Sigmoid colon (tissue), 7 donors: ENCODE measurements at places on chromosomes 13 and 19. TPM values are rescaled to one million over a fixed set of nuclear protein-coding genes. Genes with fewer than 3 reads are reported as not detected.
A peak's percentile ranks its signal among the peaks of the same experiment; 100 is the strongest.

GRCh38 chr13:114038211-114038613 lies 64.3 kb upstream of the C13orf46 start:
- DNase-seq, result no peak

DNA sequence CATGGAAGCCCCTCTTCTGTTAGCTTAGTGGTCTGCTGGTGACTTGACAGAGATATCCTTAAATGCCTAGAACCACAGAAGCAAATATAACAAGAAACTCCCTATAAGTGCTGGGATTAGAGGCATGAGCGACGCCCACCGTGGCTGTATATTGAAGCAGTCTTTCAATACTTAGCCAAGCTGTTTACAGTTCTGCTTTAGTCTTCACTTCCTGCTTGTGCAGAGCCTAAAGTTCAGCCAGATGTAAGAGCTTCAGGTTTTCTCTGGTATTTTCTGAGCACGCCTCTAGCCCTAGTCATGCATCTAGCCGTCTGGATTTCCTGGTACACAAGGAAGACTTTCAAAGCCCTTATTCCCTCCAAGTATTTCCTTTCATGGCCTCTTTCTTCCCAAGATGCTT lies 28.5 kb downstream of the TRPM4 start:
- no peak for DNase-seq

- peak; percentile 94 for DNase-seq
These were observed 12.7 kb upstream of the HNRNPL start for GRCh38 chr19:38862321-38863059.

DNA sequence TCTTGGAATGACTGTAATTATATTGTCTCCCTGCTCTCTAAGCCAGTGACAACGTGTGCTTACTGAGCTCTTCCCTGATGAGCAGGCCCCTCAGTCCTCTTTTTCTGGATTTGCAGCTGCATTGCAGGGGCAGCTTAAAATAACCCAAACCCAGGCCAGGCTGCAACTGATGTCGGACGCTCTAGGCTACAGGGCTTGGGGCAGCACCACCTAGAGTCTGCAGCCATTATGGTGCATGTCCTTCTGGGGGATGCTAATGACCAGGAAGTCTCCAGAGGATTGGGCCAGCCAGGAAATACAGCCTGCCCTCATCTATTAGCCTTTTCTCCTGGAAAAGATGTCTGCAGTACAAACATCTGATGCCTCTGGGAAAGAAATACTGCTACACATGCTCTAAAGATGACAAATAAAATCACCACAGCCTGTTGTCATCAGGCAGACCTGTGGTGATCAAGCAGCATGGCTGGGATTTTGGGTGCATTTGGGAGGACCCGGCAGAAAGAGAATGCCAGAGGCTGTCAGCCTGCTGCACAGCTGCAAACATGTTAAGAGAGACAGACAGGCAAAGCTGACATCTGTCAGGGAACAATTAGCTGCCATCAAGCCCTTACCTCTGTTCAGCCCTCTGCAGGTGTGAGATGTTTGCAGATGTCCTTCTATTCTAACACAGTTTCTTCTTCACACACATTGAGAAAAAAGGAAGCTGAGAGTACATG lies 51.8 kb downstream of the CCDC70 start:
- DNase-seq, result no peak

DNA sequence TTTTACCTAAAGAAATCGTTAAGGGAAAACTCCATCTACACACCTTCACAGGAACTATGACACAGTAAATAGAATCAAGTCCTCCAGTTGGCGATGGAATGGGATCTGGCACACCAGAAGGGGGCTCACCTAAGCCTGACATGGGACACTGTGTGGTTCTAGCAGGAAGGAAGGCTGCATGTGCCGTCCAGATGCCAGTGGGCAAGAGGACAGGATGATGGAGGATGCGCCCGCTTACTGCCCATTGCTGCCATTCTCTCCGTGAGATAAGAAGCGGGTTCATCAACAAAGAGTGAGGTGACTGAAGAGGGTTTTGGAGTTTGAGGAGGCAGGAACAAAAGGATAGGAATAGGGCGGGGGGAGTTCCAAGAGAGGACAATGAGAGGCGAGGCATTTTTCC lies 2.9 kb upstream of the CYP2F1 start:
- DNase-seq, result no peak

DNA sequence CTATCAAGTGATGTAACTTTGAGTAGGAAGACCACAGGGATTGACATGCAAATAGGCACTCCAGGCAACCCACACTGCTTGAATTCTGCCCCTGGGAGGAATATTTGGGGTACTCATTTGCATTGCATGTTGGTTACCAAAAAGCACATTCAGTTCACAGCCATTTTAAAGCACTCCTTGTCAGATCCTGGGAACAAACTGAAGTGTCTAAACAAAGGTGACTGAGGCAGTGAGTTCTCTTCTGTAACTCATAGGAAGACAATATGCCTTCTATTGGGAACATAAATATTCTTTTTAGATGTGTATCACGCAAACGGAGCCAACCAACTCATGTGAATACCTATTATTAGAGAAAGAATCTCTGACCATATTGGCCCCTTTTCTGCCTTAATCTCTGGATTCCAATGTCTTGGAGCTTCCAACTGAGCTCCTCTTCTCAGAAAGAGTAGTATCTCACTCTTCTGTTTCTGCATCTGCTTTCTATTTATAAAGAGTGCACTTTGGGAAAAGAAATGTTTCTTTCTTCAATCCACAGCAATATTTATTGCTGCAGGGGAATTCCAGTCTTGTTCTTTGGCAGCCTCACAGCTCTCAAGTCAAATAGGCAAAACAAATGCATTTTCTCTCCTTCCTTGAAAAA lies 125.7 kb upstream of the NBEA start:
- DNase-seq, result no peak

DNA sequence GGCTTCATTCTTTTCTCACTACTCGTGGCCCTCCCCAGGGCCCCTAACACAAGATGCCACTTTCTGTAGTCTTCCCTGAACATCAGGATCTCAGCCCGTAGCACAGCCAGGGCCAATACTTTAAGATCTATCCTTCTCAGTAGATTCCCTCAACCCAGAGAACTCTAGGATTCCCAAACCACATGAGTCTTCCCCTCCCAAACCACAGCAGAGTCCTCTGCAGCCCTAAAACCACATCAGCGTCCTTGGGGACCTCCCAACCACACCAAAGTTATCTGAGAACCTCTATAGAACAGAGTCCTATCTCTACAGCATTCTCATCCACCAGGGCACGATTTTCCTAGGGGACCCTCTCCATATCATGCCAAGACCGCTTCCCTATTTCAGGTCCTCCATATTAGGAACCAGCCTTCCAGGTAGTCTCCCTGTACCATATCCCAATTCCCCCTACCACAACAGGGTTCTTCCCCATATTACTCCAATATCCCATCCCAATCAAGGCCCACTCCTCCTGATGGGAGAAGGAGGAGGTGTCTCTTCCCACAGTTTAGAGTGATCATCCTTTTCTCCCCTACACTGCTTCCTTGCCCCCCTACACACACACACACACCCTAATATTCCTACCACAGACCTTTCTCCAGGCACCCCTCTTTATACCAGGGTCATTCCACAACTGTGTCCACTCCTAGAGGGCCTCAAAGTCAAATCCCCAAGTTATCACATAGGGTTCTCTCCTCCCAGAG lies 1.4 kb downstream of the DYRK1B start:
- DNase-seq, result no peak

DNA sequence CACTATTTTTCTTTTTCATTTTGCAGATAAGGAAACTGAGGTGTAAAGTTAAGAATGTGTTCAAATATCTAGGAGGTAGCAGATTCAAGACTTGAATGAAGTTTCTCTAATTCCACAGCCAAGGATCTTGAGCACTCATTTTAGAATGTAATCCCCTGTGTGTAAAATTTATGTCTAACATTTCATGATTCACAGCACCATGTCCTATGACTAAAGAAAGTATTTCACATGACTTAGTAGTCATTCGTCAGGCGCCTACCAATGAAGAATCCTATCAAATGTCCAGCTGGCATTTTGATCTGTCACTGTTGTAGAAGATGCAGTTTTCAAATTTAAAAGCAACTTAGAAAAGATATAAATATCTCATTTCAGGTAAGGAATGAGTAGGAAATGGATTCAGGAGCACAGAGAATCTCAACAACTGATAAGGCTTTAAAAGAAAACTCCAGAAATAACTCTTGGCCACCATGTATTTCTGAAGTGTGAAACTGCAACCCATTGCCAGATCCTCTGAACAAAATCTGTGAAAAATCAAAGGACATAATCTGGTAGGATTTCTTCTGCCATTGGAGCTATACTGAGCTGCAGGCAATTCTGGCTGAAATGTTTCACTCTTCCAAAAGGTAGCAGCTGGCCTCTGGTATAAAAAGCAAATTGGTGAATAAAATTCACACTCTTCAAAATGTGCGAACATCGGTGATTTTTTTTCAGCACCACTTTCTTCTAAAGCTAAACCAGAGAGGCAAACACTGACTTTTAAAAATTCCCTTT lies 92.2 kb downstream of the DCLK1 start:
- DNase-seq, result no peak

DNA sequence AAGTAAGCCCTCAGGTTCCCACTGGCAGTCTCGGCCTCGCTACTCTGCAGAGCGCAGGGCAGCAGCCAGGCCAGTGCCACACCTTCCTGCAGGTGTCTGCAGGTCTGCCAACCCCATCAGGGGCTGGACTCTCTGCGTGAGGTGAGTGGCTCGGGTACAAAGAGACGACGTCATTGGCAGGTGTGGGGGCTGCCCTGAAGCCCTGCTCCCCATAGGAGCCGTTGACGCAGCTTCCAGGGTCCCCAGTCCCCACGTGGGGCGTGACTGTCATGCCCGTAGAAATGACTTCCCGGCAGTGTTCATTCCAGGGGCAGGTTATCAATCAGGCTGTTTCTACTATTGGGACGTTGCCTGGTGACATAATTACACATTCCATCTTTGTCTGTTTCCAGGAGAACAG lies 15.3 kb upstream of the GJB6 start:
- no peak for DNase-seq

DNA sequence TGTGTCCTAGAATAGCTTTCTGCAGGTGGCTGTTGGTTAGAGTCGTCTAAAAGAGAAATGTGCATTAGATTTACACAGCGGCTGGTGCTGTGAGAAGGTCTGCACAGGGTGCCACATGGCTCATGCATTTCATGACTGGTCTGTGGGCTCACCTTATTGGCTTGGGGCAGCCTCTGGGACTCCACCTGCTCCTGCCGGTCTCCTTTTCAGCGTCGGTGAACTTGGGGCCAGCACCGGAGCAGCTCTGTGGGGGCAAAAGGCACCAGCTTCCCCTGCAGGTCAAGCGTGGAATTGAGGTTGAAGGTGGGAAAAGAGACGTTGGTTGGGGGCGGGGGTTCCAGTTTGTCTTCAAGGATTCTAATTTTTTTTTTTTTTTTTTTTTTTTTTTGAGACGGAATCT lies 3.1 kb upstream of the PNMA8C start:
- DNase-seq, result no peak

DNA sequence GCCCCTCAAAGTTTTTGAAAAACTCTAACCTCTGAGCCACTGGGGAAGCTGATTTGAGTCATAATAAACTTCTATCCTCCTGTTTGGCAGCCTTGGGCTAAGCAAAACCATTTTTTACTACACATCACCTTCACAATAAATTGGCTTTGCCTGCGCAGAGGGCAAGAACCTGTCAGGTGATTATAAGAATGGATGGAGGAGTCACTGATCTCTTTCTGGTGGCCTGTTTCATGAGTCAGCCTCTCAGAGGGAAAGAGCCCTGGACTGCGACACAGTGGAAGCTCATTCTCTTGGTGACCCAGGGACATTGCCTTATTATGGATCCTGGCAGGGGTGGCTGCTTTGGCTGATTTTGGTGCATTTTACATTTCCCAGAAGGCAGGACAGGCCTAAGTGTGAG lies 17.5 kb upstream of the PSG9 start:
- no peak for DNase-seq

DNA sequence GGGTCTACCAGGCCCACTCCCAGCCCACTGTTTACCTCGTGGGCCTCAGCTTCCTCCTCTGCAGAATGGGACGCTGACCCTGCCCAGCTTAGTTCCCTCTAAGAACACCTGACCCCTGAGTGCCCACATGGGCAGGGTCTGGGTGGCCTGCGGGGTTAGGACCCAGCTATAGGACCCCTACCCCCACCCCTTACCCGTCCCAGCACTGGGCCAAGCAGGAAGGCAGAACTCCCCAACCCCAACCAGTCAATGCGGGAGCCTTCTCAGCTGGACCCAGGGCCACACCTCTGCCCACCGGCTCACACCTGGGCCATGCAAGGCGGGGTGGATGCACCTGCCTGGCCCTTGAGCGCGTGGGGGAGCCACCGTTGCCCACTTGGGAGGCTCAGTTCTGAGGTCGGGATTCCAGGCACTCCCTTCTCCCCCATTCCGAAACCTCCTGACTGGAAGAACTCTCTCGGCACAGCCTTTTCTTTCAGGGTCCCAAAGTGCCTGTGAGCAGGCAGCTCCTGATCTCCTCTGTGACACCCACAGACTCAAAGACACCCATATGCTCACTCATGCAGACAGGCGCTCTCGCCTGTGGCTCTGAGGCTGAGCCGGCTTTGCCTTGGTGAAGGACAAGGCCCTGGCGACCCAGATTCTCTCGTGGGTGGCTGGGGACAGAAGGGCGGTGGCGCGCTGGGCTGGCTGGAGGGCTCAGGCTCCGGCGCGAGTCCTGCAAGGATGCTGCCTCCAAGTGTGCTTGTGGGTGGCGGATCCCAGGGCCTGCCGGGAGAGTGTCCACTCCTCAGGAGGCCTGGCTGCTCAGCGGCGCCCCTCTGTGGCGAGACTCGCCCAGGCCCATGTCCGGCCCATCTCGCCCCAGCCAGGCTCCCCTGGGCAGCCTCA lies 27.9 kb upstream of the PARP4 start:
- no peak for DNase-seq

GRCh38 chr19:24048261-24048660 lies 38.7 kb upstream of the ZNF254 start:
- DNase-seq, result no peak

DNA sequence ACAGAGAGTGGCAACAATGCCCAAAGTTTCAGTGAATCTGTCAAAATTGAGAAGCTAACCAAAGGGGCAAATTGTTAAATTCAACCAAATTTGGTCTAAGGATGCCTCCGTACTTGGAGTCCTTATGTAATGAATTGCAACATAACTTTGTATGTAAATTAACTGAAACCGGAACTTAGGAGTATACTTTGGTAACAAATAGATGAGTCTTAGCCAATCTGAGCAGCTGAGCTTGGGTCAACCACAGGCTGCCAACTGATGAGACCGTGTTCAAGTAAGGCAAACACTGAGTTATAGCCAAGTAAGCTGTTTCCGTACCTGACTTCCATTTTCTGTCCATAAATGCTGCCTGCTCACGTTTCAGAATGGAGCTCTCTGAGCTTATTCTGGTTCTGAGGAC lies 5.3 kb downstream of the VWA8 start:
- DNase-seq, result no peak

GRCh38 chr19:27993619-27994570 lies 1219.1 kb downstream of the UQCRFS1 start:
- no peak for DNase-seq

Gene ZNF761
- total RNA-seq, result 6.5 TPM

Gene LRG1
- 0.49 TPM for total RNA-seq

Gene ZNF611
- total RNA-seq, result 10.8 TPM

Gene BRCA2
- total RNA-seq, result 0.49 TPM

Gene HPN
- 0.36 TPM for total RNA-seq
